ENCODE measurements at places on chromosomes 2 and 18.
A peak's percentile ranks its signal among the peaks of the same experiment; 100 is the strongest.

- no peak for DNase-seq
Measured at GRCh38 chr2:23449831-23450331, 64.9 kb downstream of the KLHL29 start.

DNA sequence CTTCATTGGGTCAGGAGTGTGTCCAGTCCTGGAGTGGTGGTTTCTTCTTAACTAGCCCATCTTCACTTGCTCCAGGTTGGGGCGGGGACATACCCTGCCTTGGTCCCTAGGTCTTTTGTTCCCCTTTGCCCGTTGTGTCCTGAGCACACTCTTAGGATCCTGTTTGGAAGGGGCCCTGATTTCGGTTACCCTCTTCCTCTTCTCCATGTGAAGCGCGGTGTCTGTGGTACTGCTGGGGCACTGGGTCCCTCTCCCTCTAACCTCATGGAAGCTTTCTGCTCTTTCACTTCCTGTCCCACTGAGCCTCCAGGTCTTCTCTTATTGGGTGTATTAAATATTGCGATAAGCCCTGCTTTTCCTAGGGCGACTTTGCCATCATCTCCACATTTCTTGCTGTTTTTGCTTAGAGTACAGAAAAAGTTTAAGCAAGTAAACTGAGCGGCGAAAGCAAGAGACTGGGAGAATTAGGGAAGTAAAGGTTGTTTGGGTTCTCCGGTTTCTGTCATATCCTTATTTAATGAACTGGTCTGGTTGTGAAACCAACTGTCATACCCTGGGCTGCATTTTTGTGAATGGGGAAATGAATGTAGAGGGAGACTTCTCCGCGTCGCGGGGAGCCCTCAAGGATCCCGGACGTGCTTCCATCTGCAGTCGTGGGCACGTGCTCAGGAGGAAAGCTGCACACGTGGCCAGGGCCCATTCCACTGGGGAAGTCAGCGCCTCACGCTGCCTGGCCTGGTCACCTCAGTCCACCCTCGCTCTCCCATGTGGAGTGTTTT lies 73.8 kb upstream of the B3GNT7 start:
- no peak for DNase-seq

DNA sequence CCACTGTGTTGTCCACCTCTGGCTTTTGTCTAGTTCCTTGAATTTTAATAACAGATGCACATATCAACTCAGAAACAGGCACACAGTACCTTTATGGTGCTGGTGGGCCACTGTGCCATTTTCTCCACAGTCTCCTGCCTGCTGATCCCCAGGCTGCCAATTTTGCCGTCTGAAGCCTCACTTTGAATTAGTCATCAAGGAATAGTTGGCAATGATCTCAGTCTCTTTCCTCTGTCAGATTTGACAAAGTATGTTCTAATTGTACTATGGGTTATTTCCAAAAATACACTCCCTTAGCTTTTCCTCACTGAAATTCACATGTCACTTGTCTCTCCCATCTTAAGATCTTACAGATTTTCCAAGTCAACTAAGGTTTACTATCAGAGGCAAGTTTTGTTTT lies 140.7 kb downstream of the ZNF516 start:
- DNase-seq = peak; percentile 68

GRCh38 chr2:12036640-12036983 lies 290.2 kb downstream of the LPIN1 start:
- no peak for DNase-seq

DNA sequence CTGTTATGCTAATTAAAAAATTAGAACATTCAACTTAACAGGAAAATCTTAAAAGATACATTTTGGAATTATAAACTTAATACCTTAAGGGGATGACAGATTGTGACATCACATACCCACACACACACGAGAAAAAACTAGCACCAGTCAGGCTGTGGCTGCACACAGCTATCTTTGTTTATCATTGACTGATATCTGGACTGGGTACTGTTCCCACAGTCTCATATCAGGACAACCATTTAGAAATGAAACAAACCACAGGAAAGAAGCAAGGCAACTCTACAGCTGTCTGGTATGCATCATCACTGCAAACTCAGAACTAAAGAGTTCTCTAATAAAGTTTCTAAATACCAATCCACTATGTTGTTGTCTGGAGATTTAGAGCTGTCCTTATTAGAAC lies 210.9 kb upstream of the SMAD7 start:
- peak; percentile 38 for DNase-seq

- DNase-seq = peak; percentile 68
Measured at GRCh38 chr2:25309402-25309801, 32.3 kb downstream of the DNMT3A start.

GRCh38 chr2:235594041-235594440 lies 100.2 kb downstream of the AGAP1 start:
- DNase-seq = peak; percentile 92

- DNase-seq = peak; percentile 39
Measured at GRCh38 chr2:75480971-75481836, 79.5 kb downstream of the EVA1A start.

DNA sequence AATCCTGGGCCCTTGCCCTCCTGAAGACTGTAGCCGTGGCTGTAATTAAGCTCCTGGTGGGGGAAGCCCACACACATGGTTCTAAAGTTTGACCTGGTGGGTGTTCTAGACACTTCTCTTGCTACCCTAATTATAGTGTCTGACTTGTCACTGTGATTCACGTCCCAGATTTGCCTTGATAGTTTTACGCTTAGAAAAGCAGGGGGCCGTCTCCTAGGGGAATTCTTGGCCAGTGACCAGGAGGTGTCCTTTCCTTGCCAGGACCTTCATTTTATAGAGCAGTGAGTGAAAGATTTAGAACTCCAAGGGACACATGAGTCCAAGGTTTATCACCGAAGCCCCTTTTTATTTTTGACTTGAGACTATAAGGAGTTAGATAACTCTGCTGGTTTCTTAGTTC lies 9.0 kb downstream of the TMEM214 start:
- no peak for DNase-seq

DNA sequence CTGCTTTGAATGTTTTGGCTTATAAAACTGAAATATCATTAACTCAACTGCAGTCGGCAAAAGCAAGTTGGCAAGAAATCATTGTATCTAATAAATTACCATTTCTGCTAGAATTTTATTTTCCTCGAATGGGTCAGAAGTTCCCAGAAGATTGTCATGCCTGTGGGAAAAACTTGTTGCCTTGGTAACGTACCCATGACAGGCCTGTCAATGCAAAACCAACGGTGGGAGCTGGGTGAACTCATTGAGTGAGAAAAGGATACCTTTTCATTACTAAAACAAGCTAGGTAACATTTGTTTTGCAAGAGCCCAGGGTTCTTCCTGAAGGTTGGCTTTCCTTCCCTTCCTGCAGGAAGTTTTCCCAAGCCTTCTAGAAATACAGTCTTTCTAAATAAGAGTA lies 9.5 kb downstream of the PLB1 start:
- DNase-seq = no peak

DNA sequence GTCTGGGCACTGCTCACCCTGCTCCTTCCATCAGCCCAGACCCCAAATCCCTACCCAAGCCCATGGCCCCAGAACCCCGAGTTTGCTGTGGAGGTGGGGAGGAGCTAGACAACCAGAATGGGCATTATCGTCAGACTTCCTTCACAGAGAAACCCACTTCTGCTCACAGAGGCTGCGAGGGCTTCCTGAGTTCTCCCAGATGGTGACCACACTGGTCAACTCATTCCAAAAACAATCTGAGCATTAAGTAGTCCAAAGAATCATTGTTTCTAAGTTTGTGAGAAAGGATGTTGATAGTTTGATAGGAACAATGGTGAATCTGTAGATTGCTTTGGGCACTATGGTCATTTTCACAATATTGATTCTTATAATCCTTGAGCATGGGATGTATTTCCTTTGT lies 60.2 kb downstream of the LRRC30 start:
- DNase-seq = no peak

- DNase-seq = no peak
Measured at GRCh38 chr18:69469444-69469919, 68.8 kb downstream of the DOK6 start.

DNA sequence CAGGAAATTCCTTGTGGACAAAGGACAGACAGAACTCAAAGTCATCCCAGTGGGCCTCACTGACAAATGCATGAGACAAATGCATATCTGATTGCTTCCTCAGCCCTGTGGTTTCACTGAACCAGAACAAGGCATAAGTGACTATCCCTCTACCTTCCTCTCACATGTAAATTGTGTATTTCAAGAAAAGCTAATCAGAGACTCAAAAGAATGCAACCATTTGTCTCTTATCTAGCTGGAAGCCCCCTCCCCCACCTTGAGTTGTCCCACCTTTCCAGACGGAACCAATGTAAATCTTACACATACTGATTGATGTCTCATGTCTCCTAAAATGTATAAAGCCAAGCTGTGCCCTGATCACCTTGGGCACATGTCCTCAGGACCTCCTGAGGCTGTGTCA lies 102.0 kb upstream of the TMEM200C start:
- no peak for DNase-seq

DNA sequence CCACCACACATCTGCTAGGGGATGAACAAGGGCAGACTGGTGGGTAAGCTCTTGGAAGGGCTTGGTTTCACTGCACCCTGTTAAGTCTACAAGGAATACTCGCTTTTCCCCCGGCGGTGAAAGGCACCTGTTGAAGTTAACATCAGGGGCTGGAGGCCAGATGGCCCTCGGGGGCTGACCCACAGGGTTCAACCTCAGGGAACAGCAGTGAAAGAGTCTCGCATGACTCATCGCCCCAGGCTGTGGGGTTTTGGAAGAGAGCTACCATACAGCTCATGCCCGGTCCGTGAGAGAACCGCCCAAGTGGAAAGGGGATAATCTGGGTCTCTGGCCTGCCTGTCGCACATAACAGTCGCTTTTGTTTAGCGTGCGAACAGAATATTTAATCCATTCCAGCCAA lies 748.0 kb downstream of the DPP10 start:
- no peak for DNase-seq

DNA sequence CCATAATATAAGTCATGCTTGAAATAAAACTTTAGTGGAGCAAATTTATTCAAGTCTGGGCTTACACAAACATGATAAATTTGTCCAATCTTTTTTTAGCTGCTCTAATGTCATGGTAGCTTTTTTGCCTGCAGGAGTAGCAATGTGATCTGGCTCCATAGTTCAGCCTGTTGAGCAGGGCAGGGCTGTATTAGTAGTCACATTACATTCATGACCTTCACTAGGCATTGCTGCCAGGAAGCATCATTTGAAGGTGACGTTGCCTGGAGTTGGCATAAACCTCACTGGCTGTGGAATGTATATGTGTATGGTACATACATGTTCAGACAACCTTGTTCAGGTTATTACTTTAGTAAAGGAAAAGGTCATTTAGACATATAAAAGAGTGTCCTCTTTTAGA lies 76.6 kb downstream of the CCDC85A start:
- no peak for DNase-seq

DNA sequence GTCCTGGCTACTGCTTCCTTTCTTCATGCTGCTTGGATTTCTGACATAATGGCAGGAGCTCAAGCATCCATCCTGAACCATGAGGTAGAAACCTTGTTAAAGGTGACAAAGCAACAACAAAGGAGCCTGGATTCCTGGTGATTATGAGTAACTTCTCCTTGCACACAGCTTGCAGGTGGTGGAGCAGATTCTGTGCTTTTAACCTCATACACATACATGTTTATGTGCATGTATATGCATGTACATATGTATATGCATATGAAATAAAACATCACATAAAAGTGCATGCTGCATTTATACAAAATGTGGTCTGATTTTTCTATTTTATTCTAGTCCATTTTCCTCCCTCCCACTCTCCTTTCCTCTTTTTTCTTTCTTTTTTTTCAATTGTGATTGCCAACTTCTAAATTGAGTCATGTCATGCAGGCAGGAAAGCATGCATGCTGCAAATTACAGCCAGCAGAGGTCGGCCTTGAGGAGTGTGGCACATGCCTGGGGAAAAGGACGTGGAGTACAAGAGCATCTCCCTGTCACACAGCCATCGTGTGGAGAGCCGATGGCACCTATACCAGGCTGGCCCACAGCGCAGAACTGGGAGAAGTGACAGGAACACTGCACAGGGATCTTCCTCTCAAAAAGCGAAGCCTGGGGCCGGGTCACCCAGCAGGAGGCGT lies 17.9 kb downstream of the LCT start:
- DNase-seq = peak; percentile 24

DNA sequence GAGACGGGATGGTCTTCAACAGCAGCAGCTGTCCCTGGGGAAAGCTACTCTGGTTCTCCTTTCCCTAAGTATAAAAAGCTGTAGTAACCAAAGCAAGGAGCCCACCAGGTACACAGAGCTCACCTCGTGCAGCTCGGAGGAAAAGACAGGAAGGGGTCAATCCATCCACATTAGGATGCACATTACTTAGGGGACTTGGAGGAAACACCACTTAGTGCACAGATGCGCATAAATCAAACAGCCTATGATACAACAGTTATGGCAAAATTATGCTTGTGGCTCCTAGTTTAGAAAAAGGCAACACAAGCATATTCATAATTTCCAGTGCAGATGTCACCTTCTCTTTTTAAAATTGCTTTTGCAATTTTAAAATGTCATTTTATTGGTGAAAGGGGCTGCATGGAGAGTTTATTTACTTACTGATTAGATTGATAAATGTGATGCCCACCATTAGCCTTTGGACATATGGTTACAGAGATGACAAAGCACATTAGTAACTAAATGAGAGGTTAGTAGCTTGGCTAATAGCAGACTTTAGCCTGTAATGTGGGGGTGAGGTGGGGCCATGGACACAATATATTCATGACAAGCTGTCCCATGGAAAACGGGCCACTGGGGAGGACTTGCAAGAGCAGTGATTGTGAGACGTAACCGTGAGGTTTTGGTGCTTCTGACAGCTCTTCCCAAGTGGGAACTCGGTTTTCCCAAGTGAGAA lies 199.8 kb downstream of the MYT1L start:
- no peak for DNase-seq

DNA sequence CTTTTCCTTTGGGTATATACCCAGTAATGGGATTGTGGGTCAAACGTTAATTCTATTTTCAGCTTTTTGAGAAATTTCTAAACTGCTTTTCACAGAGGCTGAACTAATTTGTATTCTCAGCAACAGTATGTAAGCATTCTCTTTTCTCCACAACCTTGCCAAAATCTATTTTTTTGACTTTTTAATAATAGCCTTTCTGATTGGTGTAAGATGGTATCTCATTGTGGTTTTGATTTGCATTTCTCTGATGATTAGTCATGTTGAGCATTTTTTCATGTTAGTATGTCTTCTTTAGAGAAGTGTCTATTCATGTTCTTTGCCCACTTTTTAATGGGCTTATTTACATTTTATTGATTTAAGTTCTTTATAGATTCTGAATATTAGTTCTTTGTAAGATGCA lies 145.5 kb downstream of the TRABD2A start:
- DNase-seq = no peak

GRCh38 chr2:158484892-158485556 lies 28.3 kb downstream of the PKP4 start:
- DNase-seq = no peak

GRCh38 chr2:19238440-19239060 lies 119.9 kb downstream of the OSR1 start:
- no peak for DNase-seq

DNA sequence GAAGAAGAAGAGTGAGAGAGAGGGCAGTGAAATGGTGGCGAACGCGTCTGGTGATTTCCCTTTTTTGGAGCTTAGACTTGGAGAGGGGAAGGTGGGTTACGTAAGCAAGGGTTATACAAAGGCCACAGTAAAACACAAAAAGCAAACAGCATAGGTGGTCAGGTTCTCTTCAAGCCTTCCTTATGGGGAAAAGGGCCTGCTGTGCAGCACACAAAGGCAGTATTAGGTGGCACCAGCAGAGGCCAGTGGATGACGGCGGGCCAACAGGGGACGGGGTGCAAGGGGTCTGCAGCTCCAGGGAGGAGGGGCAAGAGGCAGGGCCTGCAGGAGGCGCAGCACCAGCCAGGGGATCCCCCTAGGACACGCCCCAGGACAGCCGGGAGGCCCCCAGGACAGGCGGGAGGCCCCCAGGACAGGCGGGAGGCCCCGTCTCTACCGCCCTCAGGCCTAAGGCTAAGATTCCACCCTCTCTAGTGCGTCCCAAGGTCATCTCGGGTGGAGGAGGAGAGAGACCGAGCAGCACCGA lies 32.6 kb upstream of the NPC1 start:
- no peak for DNase-seq
